Stimulated activated CD4-positive, alpha-beta T cell treated with anti-CD3 and anti-CD28 coated beads, TNF-alpha, amount 100 ng/mL, for 24 hours (primary cell): ENCODE measurements at places on chromosomes 5 and 9.

DNA sequence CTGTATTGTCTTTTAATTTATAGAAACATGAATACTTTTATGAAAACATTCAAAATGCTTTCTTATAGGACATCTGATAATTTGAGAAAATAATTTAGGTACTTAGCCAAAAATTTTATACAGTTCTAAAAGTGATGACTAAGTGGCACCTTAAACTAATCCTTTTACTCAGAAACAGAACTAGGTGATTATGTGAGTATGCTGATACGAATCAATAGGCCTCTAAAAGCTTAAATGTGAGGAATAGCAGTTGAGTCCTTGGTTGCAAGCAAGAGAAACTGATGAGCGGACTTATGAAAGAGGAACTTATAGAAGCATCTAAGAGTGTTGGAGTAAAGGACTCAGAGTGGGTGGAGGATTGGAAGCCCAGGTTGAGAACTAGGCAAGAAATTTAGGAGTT is 26.4 kb downstream of the ANXA1 start:
- no peak for DNase-seq

DNA sequence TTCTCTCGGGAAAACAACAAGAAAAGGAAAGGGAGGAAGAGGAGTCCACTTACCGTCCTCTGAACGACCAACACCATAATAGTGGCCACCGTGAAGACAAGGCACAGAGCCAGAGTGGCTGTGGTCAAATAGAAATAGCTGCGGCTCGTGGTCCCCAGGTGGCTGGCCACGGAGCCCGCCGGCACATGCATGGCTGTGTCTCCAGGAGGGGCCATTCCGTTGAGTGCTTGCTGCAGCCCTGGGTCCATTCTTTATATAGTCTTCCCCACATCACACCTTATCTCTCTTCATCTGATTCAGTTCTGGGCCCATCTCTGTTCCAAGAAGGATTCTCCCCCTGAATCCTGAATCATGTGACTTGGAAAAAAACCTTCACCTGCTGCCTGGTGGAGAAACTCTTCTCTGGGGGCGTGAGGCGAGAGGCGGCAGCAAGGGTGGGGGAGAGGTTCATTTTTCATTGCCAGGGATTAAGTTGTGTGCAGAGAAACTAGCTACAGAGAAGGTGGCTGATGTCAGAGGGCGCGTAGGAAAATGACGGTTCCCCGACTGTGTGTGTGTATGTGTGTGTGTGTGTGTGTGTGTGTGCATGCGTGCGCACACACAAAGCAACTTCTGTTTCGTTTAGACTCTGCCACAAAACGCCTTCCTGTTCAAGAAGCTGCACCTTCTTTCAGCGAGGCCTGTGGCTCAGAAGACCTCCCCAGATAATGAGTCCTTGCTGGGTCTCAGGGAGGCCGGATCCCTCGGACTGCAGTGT is at the start of gene TNFSF8:
TSS of gene TNFSF8 (minus strand) at position 536 of the 757 bp plus-strand sequence. CDS start at position 248, 288 bp downstream.
- DNase-seq = peak; percentile 37

DNA sequence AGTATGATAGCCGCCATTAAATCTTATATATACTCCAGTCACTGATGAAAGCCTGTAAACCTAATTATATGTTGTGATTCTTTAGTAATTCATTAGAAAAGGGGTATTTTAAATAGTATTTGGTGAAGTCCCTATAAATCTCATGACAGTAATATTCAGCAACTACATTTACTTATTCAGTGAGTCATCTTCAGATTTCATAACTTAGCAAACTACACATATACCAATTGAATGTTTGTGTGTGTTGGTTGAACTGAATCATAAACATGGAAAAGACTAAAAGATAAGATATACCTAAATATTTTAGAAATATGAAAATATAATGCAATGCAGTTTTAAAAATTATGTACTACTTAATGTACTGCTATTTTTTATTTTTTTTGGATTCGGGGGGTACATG is 1050.4 kb downstream of the MAT2B start:
- DNase-seq = no peak

- DNase-seq = no peak
These were observed 2.4 kb upstream of the LAMC3 start for GRCh38 chr9:131006601-131007000.

DNA sequence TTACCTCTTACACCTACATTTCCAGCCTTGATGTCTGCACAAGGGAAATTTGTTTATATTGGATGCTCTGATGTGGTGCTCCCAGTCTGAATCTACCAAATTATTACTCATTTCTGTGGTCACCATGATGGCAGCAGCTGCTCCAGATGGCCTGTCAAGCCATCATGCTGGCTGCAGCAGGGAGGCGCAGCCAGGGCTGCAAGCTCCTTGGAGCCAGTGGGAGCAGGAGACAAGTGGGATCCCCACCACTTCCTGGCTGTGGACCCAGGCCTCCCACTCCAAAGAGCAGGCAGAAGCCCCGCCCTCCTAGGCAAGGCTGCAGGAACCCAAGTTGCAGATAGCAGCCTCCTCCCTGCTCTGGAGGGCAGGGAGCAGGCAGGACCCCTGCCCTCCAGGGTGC is 241.1 kb upstream of the ATP10B start:
- no peak for DNase-seq

DNA sequence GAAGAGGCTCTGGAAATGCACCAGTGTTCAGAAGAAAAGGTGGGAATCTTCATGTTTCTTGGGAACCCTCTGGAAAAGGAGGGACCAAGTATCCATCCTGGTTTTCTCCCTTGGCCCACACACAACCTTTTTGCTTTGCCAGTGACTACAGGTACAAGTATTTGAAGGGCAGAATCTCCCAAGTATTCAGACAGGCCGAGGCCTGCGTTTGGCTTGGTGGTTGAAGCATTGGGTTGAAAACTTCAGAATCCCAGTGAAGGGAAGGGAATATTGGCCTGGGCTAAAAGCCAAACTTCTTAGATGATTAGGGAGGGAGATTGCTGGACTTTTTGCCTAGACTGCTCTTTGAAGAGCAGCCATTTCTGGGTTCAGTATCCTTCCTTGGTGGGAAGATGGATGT is 71.9 kb downstream of the UBAP1 start:
- no peak for DNase-seq

DNA sequence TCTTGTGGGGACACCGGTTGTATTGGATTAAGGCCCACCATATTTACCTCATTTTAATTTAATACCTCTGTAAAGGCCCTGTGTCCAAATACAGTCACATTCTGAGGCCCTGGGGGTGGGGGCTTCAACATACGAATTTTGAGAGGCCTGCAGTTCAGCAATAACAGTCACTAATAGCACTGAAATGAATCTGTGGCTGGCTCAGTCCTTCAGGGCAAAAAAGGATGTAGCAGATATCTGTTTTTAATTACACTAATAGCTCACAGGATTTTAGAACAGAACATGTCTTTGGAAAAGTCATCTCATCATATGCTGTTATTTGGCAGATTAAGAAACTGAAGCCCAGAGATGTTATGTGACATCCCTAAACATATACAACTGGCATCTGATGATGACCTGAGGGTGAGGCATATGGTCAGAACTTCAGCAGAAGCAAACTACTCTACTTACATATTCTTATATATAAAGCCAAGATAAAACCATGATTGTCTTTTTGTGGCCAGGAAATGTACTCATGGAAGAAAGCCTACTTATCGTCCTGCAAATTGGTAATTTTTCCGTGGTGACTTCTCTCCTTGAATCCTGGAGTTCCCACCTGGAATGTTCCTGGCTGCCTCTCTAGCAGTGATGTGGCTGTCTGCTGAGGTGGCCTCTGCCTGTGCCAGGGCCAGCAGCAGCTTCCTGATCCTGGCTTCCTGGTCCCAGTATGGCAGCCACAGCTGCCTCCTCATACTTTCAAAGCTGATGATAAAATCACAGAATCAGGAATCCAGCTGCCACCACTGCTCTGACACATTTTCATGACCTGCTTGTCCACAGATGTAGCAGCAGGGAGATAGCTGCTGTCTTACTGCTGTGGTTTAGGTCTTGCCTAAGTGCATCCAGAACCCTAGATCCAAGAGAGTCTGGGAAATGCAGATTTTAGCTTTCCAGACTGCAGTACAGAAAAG is 72.1 kb upstream of the ANKRD55 start:
- no peak for DNase-seq

DNA sequence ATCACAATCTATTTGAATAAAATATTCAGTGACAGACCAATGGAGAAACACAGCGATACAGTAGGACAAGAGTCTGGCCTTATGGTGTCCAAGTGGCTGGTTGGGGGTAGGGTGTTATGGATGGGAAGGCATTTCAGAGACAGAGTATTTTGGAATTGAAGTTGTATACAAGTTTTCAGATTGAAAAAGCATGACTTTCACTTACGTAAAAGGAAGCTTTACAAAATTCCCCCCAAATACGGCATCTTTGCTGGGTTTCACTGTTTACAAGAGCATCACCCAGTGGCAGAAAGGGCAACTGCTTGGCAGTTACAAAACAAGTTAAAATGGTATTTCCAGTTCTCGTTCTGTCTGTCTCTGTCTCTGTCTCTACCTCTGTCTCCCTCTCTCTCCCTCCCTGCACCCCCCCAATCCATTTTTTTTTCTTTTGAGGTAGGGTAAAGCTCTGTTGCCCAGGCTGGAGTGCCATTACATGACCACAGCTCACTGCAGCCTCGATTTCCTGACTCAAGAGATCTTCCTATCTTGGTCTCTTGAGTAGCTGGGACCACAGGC is 86.2 kb downstream of the PTPN3 start:
- no peak for DNase-seq

DNA sequence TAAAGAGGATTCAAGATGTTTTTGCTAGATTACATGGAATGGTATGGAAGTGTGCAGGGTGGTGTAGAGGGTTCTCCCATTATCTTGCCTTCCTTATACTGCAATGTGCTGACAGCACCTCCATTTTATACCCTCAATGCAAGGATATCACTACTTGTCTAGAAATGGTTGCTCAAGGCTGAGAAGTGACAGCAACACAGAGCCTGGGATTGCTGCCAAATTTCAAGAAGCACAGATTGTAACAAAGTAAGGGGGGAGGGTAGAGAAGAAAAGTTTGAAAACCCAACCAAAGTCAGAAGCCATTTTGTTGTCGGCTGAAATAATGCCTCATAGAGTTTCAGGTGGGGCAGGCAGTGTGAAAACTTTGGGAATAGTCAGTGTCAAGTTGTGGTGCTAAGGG is 29.8 kb downstream of the PCDHAC2 start:
- no peak for DNase-seq

GRCh38 chr5:11052871-11053270 is 291.8 kb upstream of the DAP start:
- DNase-seq = no peak

- no peak for DNase-seq
These were observed 8.2 kb upstream of the EPB41L4B start for GRCh38 chr9:109328978-109329637.

- no peak for DNase-seq
These were observed 31.0 kb upstream of the NR3C1 start for GRCh38 chr5:143434261-143435209.
